ENCODE measurements at places on chromosomes 16 and 17.

DNA sequence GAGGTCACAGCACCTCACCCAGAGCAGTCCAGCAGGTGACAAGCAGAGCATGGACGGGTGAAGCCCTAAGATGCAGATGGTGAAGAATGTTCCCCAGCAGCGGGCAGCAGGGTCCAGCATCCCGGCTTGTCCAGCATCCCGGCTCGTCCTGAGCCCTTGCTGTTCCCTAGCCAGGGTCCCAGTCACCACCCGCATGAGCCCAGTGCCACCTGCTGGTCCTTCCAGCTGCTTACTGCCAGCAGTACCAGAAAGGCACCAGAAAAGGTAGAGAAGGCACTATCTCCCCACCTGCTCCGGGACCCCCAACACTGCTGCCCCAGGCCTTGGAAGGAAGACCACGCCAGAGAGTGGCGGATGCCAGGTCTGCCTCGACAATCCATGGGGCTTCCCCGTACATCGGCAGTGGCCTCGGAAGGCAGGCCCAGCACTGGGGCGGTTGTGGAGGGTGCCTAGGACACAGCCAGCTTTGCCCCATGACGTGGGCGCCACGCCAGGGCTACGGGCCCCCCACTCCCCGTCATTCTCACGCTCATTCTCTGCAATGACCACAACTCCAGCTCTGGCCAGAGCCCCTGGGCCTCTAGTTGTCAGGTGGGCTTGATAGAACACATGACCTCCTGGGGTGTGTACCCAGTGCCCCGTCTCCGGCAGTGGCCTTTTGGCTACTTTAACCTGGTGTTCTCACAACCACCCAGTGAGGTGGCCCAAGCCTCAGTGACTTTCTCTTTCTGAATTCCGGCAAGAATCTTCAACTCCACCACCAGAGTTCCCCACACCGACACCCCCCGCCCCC lies 1.4 kb downstream of the CENPX start:
- DNase-seq: no peak

DNA sequence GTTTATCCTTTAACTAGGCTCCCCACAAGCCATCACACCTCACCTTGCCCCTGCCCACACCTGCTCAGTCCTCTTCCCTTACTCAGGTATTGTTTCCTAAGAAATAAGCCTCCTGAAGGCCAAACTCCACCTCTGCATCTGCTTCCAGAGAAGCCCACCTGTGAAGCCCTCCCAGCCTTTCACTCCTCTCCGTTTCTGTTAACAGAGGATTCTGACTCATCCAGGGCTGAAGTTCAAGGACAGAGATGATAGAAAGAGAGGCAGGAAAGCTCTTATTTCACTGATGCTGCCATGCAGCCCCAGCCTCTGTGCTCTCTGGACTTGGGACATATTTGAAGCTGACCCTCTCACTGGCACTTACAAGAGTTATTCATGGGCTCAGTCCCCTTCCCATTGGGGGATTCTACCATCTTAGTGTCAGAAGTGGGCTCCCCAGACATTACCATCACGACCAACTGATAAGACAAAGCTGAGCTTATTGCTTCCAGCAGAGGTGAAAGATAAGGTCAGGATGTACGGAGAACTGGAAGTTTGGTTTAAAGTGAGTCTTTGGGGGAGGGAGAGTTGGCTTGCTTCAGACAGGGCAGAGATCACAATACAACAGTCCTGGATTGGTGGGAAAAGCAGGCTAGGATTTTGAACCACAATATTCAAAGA lies 35.3 kb upstream of the XYLT2 start:
- no peak for DNase-seq

- DNase-seq: no peak
These were observed 211.2 kb downstream of the RPTOR start for GRCh38 chr17:80755650-80756405.

- no peak for DNase-seq
These were observed 3.1 kb upstream of the FAM117A start for GRCh38 chr17:49766918-49767530.

- no peak for DNase-seq
These were observed 15.5 kb downstream of the GFOD2 start for GRCh38 chr16:67703626-67704025.

- DNase-seq: no peak
These were observed 15.6 kb downstream of the SLC6A2 start for GRCh38 chr16:55671206-55671973.

GRCh38 chr17:17425591-17425990 lies 51.2 kb upstream of the MED9 start:
- no peak for DNase-seq

GRCh38 chr16:60077861-60078260 lies 1343.7 kb upstream of the GOT2 start:
- DNase-seq: no peak

GRCh38 chr16:78376452-78376851 lies 277.0 kb downstream of the WWOX start:
- no peak for DNase-seq

DNA sequence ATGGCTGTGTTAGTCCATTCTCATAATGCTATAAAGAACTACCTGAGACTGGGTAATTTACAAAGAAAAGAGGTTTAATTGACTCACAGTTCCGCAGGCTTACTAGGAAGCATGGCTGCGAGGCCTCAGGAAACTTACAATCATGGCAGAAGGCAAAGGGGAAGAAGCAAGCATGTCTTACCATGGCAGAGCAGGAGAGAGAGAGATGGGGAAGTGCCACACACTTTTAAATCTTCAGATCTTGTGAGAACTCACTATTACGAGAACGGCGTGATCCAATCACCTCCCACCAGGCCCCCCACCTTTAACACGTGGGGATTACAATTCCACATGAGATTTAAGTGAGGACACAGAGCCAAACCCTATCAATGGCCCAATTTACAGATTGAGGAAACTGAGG lies 96.5 kb downstream of the SDK2 start:
- DNase-seq: no peak

GRCh38 chr16:87747626-87748414 lies 18.0 kb downstream of the KLHDC4 start:
- DNase-seq: no peak

DNA sequence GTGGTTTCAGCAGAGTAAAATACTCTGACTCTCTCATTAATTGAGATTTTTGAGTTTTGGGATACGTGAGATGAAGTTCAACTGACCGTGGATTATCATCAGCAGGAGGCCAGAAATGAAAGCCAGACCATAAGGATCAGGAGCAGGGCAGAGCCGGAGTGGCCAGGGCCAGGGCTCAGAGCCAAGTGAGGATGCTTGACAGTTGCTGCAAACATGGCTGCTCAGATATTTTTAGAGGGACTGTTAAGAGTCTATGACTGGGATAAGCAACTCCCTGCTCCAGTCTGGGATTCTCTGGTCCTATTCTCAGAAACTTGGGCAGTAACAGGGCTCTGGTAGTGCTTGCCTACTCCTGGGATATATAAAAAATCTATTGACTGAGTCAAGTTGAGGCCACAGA lies 17.6 kb upstream of the CDH13 start:
- no peak for DNase-seq

DNA sequence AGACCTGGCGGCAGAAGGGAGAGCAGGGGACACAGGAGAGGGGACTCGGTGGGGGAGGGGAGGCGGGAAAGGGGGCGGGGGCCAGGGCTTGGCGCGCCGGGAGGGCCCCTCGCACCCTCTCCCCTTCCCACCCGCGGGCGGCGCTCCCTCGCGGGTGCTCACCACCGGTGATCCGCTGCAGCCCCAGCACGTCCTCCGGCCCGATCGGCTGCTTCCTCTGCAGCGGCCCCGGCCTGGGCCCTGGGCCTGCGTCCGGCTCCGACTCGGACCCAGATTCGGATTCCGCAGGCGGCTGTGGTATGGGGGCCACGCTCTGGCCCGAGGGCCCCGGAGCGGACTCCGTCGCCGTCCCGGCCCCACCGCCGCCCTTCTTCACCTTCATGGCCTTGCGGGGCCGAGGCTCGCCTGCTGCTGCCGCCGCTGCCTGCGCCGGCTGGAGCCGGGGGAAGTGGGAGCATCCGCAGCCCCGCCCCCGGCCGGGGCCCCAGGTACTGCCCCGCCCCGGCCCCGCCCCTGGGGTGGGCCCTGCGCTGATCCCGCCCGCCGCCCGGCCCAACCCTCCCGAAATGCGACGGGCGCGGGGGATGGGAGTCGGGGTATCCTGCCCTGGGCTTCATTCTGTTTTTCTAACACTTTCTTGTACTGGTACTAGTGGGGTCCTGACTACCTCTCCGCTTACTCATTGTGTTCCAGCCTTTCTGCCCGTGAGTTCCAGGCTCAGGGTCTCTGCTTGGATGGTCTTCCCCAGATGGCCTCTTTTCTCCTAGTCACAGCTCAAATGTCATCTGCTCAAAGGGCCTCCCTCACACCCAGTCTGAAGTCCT lies at the start of gene UNC119:
UNC119 (minus strand) TSS at position 449 of the 824 bp plus-strand sequence; CDS start at position 382, 67 bp downstream.
- peak; percentile 65 for DNase-seq

GRCh38 chr17:27596566-27597187 lies 34.3 kb upstream of the LGALS9 start:
- no peak for DNase-seq

Measured in stimulated activated CD8-positive, alpha-beta memory T cell treated with anti-CD3 and anti-CD28 coated beads, Interleukin-2, amount 100 ng/mL, for 1 hour (primary cell).